NCI-H345 (cell line): ENCODE measurements at places on chromosomes 1 and 21.

DNA sequence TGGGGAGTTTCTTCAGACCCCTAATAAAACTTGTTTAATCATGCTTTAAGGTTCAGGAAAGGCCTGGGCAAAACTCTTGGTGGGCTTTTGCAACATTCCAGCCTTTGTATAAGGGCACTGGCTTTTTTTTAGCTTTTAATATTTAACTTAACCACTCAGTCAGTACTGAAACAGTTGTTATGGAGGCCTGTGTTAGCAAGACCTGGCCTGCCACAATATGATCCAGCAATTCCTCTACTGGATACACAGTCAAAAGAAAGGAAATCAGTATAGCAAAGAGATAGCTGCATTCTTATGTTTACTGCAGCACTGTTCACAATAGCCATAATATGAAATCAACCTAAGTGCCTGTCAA, 75.1 kb upstream of the COG2 start:
- no peak for DNase-seq

DNA sequence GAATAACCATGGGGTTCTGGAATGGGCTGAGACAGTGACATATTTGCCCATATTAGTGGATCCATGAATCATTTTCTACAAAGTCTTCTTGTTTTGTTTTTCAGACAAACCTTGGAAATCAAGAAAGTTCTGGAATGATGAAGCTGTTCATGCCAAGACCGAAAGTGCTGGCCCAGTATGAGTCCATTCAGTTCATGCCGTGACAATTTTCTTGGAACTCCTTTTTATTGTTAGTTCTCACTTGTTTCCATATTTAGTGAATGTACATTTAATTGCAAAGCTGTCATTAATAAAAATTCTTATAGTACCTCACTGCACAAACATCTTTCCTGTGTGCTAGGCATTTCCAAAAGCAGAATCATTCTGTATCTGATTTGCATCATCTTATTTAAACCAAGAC, 100.6 kb upstream of the KCNJ15 start:
- DNase-seq, result no peak

DNA sequence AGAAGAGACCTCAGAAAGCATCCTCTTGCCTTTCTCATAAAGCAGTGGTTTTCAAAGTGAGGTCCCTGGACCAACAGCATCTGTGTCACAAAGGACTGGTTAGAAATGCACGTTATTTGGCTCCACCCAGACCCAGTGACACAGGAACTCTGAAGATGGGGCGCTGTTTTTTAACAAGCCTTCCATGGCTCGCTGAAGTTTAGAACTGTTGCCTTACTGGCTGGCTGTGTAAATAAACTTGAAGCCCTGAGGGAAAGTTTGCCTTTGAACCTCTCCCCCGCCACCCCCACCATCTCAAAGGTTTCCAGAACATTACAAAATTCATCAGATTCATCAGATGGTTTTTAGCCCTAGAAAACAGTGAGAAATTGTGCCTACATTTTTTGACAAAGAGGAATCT, 21.8 kb upstream of the IKBKE start:
- no peak for DNase-seq

- DNase-seq, result no peak
Observed at GRCh38 chr1:200374569-200375295, 35.1 kb downstream of the ZNF281 start.

- DNase-seq, result no peak
Observed at GRCh38 chr1:47351305-47351704, 17.7 kb downstream of the CMPK1 start.

DNA sequence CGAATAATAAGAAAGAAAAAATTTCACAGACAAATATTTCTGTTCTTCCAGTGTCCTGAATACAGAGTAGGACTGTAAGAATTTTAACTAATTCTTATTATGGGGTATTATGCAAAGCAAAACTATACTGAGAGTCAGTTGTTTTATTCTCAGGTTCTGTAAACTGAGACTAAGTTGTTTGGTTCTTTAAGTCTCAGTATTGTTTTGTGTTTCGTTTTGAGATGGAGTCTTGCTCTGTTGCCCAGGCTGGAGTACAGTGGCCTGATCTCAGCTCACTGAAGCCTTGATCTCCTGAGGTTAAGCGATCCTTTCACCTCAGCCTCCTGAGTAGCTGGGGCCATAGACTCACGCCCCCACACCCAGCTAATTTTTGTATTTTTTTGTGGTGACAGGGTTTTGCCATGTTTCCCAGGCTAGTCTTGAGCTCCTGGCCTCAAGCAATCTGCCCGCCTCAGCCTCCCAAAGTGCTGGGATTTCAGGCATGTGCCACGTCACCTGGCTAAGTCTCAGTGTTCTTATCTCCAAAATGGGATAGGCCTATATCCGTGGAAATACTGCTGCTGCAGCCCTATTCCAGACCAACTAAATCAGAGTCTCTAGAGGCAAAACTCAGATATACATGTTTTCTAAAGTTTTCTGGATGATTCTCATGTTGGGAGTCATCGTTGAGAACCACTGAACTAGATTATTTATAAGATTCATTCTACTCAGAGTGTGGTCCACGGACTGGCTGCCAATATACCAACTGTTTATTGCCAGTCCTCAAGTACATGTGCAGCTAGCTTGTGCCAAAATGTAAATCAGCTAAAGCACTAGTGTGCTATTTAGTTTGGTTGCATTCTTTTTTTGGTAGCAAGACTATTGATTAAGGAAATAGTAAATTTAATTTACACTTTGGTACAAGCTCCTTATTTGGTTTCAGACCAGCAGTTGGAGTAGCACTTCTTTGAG, 116.6 kb downstream of the HS2ST1 start:
- no peak for DNase-seq

- no peak for DNase-seq
Observed at GRCh38 chr21:26368591-26369320, 198.2 kb upstream of the APP start.

GRCh38 chr1:55210990-55211801, 4.0 kb downstream of the USP24 start:
- DNase-seq, result no peak

DNA sequence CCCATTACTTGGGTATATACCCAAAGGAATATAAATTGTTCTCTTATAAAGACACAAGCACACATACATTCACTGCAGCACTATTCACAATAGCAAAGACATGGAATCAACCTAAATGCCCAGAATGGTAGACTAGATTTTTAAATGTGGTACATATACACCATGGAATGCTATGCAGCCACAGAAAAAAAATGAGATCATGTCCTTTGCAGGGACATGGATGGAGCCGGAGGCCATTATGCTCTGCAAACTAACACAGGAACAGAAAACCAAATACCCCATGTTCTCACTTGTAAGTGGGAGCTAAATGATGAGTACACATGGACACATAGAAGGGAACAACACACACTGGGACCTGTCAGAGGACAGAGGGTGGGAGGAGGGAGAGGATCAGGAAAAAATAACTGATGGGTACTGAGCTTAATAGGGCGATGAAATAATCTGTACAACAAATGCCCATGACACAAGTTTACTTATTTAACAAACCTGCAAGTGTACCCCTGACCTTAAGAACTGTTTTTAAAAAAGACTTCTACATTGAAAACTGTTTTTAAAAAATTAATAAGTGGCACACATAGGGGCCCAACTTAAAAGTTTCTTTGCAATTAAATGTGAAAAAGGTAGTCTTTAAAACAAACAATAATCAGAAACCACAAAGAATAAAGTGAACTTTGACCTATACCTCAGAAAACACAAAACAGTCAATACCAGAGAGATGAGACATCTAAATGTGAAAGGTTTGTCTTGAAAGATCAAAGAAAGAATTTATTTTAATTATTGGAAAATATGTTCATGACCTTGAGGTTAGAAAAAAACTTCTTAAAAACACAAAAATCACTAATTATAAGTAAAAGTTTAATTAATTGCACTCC, 75.2 kb downstream of the CDC42BPA start:
- DNase-seq, result no peak

DNA sequence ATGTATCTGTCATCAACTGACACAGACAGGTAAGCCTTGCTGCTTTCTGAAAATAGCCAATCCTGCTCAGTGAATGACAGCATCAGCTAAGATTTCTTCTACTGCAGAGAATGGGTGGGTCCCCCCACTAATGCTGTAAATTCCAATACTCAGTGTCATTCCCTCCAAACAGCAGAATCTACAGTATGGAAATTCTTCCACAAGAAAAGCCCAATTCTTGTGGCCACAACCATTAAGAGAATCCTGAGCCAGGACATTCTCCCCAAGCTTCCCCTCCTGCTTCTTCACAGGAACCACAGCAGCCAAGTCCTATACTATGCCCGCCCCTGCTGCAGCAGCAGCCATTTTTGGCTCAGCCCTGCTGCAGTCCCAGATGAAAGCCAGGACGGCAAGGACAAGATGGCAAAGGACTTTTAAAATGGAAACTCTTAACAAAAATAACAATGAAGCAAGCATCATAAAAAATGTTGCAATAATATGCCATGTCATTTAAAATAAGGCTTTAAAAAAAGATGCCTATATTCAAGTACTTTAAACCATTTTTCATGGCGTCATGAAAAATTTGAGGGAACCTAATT, 26.8 kb downstream of the EIF4G3 start:
- no peak for DNase-seq

GRCh38 chr21:39686646-39687468, 58.1 kb upstream of the IGSF5 start:
- DNase-seq, result no peak

GRCh38 chr1:183476081-183476480, 3.8 kb downstream of the SMG7 start:
- no peak for DNase-seq

DNA sequence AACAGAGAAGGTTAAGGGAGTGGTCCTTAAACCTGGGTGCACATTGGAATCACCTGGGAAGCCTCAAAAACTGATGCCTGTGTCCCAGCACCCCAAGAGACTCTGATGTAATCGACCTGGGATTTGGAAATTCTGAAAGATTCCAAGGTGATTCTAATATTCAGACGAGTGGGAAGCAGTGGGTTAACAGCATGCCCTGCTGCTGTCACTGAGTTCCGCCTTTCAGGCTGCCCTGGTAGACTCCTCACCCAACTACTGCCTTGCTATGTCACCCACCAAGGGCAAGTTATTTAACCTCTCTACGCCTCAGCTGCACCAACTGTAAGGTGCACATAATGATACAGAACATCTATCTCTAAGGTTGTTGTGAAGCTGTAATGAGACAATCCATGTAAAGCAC, 59.2 kb downstream of the CD34 start:
- no peak for DNase-seq

DNA sequence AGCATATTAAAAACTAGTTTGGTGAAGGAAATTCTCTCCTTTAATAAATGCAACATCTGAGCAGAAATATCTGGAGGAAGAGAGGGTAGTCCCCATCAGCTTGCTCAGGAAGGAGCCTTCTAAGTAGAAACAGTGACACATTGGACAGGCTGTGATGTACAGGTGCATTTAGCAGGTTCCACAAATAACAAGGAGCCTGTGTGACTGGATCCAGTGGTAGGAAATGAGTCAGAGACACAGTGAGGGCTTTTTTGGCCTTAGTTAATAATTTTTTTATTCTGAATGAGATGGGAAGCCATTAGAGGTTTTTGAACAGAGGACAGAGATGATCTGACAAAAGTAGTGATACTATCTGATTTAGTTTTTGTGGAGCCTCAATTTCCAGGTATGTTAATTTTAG, 738.9 kb upstream of the PTBP2 start:
- no peak for DNase-seq

- no peak for DNase-seq
Observed at GRCh38 chr21:46065914-46066551, 31.9 kb upstream of the COL6A2 start.

DNA sequence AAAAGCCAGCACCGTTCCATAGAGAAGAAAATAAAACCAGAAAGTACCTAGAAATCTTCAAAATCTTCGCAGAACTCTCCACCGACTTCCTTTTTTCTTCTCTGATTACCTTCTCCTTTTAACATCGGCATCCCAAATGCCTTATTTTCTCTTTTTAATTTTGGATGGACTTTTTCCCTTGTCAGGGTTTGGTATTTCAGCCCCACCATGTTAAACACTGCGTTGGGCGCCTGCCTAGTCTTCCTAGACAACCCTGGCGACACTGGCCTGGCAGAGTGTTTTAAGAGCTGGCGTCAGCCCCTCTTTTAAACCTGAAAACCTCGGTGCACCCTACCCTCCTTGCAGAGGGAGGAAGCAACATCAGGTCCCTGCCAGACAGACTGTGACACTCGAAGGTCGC, 66.0 kb upstream of the EFHD2 start:
- DNase-seq, result no peak

DNA sequence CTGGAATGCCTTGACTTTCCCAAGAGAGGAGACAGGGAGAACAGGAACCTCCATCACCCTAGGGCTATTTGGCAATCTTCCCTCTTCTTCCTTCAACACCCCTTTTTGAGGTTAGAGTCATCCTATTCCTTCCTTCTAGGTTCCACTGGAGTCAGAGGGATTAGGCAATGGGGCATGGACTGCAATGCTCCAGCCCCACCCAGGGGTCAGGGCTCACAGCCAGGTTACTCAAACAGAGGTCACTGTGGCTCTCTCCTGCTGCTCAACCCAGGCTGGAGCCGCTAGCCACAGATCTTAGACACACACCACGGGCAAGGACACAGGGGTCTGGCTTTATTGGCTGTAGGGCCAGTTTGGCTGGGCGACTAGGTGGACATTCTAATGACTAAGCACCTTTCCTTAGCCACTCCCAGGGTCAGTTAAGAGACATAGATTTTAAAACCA, 145.5 kb upstream of the NRIP1 start:
- no peak for DNase-seq

GRCh38 chr1:24105368-24106160, 6.4 kb downstream of the MYOM3 start:
- DNase-seq, result no peak

DNA sequence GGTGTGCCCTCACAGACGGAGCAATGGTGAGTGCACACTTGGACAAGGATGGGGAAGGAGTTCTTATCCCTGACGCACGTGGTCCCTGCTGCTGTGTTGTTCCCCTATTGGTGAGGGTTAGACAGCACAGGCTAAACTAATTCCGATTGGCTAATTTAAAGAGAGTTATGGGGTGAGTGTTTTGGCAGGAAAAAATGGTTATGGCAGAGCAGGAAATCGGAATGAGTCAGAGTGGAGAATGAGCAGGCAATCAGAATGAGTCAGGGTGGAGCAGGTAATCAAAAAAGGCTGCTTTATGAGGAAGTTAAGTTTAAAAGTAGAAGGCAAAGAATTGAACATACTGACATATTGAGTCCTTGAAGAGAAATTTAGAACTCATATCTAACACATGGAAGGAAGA, 100.5 kb downstream of the NGF start:
- no peak for DNase-seq

GRCh38 chr1:160108888-160109662, 6.5 kb upstream of the ATP1A2 start:
- DNase-seq, result no peak

GRCh38 chr21:33441489-33442477, 38.0 kb downstream of the TMEM50B start:
- DNase-seq, result peak; percentile 93

- DNase-seq, result no peak
Observed at GRCh38 chr1:86464819-86465218, 3.9 kb upstream of the CLCA1 start.

- no peak for DNase-seq
Observed at GRCh38 chr1:22772014-22772413, 61.4 kb downstream of the EPHB2 start.

DNA sequence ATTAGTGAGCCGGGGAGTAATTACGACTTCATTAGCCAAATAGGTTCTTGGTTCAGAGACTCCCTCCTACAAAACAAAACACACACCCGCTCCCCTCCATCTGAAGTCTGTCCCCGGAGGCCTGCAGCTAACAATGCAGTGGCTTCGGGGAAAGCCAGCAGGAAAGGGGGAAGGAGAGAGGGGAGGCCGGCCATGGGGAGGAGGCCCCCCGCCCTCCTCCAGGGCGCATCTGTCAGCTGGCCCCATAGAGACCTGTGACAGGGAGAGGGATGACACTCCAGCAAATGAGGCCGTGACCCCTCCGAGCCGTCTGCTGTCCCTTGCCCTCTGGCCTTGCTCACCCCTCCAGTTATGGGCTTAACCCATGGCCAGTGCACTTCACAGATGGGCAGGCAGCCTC, 12.1 kb upstream of the CNTN2 start:
- no peak for DNase-seq
